ENCODE measurements at places on chromosomes 4 and X.

- DNase-seq = no peak
Observed at GRCh38 chr4:153374442-153374841, 30.0 kb downstream of the MND1 start.

GRCh38 chrX:129877401-129877800 lies 28.6 kb upstream of the UTP14A start:
- DNase-seq = no peak

DNA sequence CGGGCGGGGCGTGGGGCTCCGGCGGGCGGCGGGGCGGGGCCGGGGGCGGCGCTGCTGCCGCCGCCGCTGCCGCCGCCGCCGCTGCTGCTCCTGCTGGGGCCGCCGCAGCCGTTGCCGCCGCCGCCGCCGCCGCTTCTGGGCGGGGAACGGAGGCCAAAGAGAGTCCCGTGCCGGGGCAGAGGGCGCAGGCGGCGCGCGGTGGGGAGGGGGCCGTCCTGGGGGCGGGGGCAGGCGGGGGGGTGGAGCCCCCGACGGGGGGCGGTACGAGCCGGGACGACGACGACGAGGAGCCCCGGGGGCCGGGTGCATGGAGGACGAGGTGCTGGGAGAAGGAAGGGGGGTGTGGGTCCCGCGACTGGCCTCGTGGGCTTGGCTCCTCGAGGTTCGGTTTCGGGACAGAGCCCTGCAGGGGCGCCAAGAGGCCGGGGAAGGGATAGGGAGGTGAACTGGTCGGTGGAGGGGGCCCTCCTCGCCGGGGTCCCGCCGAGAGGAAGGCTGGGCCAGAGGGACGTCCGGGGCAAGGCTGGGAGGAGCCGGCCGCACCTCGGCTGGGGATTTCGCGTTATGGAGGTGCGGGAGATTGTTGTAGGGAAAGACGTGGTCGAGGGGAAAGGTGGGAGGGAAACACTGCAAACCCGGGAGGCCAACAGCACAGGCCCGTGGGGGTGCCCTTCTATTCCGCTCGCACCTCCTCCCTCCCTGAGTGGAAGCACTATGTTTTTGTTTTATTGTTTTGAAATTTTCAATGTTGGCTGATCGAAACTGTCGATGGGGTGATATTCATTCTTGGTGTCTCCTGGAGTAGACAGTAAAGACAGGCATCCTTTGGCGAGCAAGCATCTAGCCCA lies 1.9 kb downstream of the BCORL1 start:
- no peak for DNase-seq

DNA sequence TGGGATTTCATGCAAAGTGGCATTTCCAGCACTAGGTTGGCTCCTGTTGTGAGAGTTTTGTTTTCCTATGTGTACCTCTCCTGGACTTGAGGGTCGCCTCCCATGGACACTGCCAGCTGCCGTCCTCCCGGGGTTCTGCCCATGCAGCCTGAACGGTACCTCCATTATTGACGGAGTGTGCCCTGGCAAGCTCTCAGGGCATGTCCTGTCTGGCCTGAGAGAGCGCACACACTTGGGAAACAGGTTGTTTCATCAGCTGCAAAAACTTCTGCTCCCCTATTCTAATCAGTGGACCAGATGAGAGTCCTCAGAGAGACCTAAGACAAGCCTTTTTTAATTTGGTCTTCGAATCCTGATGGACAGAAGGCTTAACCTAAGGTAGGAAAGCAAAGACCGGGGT lies 56.6 kb upstream of the HOPX start:
- DNase-seq = no peak

DNA sequence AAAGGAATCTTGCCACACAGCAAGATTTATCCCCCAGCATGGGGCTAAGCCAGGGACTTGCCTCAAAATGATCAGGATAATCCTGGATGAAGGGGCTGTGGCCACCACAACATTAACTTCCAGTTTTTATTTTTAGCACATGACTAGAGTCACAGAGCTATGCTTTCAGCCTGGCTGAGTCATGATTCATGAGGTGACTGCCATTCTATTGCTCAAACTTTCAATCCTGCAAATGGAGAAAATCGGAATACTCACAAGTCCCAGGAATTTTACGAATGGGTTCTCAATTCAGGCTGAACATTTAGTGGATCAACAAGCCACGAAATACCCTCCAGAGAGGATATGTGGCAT lies 70.7 kb upstream of the HPGD start:
- no peak for DNase-seq

DNA sequence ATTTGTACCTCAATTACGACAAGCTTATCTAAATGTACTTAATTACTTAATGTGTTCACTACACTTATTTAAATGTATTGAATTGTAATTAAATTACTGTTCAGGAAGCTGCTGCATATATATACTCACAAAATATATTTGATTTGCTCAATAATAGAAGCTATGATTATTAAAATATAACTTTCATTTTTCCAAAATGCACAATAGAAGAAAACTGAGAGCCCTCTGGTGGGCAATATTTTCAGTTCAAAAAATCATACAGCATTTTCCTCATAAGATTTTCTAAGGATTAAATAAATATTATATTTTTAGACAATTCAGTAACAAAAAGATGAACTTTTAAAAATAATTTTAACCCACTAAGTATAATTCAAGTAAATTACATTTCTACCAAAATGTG lies 217.3 kb downstream of the DKK2 start:
- no peak for DNase-seq

- no peak for DNase-seq
Observed at GRCh38 chr4:60463857-60464502, 736.1 kb upstream of the ADGRL3 start.

DNA sequence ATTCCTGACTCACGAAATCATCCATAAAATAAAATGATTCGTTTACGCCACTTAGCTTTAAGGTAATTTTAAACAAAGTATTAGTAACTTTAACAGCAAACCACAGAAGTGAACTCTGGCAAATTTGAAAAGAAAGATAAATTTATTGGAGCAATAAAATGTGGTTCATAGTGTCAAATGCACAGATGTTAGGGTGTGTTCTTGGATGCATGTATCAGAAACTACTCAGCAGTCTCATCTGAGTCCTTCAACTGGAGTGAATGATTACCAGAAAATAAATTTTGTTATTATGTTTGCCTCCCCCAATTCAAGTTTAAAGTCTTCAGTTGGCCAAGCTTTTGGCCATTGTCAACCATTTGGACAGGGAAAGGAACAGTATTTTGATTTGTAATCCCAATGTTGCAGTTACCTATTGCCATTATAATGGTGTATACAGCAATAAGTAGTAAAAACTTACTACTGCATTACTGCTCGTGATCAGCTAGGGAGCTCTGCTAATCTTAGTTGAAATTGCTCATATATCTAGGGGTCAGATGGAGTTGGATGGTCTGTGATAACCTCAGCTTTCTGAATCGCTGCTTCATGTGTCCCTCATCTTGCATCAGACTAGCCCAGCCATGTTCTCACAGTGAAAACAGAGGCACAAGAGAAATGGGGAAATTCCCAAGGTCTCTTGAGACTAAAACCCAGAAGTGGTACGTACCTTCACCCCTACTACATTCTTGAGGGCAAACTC lies 254.6 kb upstream of the KCNIP4 start:
- no peak for DNase-seq

- no peak for DNase-seq
Observed at GRCh38 chr4:185137233-185137925, 5.7 kb upstream of the SLC25A4 start.

DNA sequence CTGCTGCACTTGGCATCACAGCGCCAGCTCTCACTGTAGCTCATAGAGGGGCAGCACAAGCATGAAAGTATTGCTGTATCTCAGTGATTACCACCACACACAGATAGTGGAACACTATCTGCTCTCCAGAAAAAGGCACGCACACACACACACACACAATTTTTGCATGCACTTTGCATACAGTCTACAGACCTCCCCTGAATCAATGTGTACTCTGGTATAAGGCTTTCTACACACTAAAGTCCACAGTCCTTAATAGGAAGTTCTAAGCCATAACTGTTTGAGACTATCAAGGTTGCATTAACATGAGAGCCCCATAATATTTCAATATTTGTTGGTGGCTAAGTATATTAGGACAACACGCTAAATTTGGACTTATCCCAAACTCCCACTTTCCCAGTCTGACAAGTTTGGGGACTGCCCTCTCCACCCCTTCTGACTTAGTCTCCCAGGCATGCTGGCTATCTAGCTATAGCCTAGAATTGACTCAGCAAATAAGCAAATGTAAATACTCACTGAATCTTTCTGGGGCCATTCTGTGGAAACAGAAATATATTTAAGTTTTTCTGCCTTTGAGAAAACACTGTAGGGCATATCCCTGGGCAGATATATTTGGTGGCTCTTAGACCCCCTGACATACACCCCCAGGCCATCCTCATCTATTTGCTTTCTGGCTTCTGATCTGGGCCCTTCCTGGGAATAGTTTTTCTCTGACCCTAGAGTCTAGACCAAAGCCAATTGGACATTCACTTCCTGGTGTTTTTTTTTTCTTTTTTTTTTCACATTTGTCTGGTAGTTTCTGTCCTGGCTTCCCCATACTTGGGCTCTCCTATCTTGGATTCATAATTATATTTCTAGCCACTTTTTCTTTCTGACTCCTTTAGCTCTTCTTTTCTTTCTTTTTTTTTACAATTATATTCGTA lies 36.4 kb upstream of the CT47C1 start:
- no peak for DNase-seq

- no peak for DNase-seq
Observed at GRCh38 chrX:54358424-54359211, 772 bp upstream of the WNK3 start.

GRCh38 chrX:72349190-72349589 lies 43.5 kb upstream of the CITED1 start:
- DNase-seq = peak; percentile 4

DNA sequence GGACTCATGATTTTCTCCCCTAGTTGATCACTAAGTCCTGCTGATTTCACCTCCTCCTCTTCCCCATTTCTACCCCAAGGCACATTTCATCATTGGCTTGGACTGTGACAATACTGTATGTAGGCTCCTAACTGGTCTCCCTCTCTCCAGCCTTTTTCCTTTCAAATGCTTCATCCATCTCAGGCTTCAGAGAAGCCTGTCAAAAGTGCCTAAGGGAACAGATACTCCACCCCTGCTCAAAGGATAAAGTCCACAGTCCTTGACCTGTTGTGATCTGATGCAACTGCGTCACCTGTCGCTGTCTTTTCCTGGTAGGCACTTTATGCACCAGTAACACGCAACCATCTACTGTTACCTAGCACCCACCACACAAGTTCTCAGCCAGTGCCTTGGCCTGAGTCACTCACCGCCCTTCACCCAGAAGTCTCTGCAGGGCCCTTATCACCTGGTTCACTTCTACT lies 12.8 kb downstream of the SCARB2 start:
- no peak for DNase-seq

- no peak for DNase-seq
Observed at GRCh38 chr4:67933038-67933437, 30.3 kb downstream of the TMPRSS11A start.

- DNase-seq = no peak
Observed at GRCh38 chr4:15930314-15930713, 8.2 kb downstream of the FGFBP1 start.

- DNase-seq = no peak
Observed at GRCh38 chr4:187333151-187333550, 609.5 kb upstream of the FAT1 start.

DNA sequence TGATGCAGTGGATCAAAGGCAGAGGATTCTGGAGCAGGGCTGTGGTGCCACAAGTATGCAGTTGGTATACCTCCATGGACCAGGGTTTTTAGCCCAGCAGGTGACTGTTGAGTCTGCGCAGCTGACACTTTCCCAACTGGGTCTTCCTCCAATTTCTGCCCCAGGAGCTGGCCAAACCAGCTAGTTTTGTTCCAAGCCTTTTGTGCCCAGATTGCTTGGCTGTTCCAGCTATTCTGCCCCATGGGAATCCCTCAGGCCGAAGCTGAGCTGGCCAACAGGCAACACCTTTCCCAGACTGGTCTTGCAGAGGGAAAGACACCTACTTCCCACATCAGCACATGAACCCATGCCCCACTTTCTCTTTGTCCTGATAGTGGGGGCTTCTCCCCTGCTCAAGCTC lies 22.8 kb upstream of the ANKRD17 start:
- no peak for DNase-seq

GRCh38 chr4:27119239-27119638 lies 258.6 kb downstream of the STIM2 start:
- no peak for DNase-seq

DNA sequence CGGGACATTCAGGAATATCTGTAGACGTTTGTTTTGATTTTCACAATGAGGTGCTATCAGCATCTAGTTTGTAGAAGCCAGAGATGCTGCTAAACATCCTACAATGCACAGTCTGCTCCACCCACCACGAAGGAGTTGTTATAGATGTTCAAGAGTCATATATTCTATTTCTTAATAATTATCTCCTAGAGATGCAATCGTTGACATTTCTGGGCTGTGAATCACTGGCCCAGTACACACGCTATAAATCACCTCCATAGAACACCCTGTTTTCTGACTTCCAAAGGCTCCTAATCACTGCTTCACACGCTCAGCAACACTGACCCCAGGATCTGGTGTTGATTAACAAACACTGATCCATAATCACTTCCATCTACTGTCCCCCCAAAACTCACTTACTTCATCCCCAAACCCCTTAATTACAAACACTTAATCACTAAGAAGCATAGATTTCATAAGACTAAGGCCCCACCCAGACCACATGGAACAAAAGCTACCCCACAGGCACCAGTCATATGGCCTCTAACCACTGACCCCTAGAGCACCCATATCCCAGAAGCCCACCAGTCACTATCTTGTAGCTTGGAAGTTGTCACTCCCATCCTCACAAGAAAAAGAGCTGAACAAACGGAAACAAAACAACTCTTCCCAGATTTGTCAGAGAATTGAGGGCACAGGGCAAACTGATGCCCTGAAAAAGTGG lies 31.7 kb upstream of the ZNF41 start:
- no peak for DNase-seq

DNA sequence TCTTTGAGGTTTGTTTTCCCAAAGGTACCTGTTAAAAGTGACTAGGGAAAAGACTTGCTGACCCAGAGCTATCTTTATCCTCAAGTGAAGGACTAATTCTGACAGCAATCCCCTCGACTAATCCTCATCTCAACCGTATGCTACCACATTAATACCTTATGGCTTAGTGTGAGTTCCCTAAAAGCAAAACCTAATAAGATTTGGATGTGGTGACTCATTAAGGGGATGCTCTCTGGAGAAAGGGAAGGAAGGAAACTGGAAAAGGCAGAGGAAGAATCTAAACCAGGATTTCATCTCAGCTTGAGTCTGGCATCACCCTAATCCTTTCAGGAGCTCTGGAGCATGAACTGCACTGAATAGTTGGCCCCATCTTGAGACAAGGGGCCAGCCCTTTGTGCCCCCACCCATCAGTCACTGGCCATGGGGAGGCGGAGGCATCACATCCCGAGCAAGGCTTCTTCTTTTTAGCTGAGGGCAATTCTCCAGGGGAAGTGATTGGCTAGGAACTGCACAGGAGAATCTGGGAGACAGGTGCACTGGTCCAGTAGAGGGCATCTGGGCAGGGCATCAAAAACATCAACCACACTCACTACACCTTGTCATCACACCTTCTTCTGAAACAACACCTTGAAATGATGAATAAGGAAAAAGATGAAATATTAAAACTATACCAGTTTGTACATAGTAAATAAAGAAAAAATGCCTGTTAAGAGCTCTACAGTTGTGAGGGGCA lies 6.9 kb upstream of the BBS7 start:
- no peak for DNase-seq

- no peak for DNase-seq
Observed at GRCh38 chr4:113694008-113694407, 67.5 kb downstream of the CAMK2D start.

- no peak for DNase-seq
Observed at GRCh38 chr4:19562456-19562855, 689.2 kb upstream of the SLIT2 start.

- no peak for DNase-seq
Observed at GRCh38 chrX:98338544-98338943, 1454.8 kb downstream of the RPA4 start.

Measured in GM12864 (cell line).